ENCODE measurements at places on chromosomes 1 and 21.
A peak's percentile ranks its signal among the peaks of the same experiment; 100 is the strongest.

DNA sequence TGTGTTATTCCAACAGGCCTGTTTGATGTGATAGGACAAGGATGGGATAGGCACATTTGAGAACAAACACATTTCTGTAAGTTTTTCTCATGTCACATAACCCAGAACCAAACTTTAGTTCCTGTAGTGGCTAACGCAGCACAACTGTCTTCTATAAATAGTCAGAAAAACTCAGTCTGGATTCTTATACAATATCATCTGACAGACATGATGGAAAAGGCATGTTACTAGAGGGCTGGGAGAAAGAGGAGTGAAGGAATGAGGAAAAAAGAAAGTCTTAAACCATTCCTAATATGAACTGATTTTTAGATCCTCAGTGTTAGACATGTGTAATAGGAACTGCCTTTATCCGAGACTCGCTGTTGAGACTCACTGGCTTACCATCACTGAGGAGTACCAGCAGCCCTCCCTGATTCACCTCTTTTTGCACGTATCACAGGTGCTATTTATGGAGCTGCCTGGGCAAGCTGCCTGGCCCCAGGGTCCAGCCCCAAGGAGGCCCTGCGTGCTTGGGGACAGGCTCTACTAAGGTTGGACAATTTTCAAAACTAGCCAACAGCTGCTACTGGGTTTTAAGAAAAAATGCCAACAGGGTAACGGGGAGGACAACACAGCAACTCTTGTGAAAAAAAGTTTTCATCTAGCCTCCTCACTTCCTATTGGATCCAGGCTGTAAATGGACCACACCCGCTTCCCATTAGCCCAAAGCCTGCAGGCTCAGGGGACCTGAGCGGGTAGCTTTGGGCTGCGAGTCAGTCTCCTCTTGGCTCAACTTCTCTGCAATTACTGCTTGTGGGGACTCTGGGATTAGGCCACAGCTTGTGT lies 30.7 kb upstream of the SERBP1 start:
- DNase-seq, result peak; percentile 60

GRCh38 chr1:201022820-201023516 lies 546 bp downstream of the KIF21B start:
- no peak for DNase-seq

- no peak for DNase-seq
These were observed 32.6 kb downstream of the OPTC start for GRCh38 chr1:203526572-203526971.

DNA sequence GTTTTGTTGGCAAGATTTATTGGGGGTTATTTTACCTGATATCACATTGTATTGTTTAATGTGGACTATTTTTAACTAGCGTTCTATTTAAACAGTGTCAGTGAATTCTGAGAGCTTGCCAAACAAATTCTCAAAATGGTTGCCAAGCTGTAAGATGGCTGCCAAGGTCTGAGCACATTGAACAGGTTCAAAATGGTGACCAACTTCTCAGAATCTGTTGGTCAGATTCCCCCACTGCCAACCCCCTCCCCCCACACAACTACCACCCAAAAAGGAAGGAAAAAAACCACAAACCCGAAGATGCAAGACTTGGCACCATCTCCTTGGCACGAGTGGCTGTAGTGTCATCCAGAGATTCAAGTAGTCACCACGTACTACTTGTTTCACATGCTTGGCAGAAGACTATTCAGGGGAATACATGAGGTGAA lies 159.1 kb downstream of the NFIA start:
- no peak for DNase-seq

GRCh38 chr1:179298952-179299351 lies 5.4 kb downstream of the SOAT1 start:
- no peak for DNase-seq

- DNase-seq, result no peak
These were observed 20.9 kb downstream of the TMED5 start for GRCh38 chr1:93159337-93159736.

GRCh38 chr1:236685917-236686814 lies at the start of gene ACTN2:
Gene ACTN2 (plus strand): TSS chr1:236686499. CDS start chr1:236686674, 175 bp downstream.
- DNase-seq, result no peak

GRCh38 chr1:67741121-67741520 lies 56.1 kb downstream of the GADD45A start:
- DNase-seq, result no peak

GRCh38 chr1:16014509-16015482 lies 3.0 kb downstream of the HSPB7 start:
- no peak for DNase-seq

DNA sequence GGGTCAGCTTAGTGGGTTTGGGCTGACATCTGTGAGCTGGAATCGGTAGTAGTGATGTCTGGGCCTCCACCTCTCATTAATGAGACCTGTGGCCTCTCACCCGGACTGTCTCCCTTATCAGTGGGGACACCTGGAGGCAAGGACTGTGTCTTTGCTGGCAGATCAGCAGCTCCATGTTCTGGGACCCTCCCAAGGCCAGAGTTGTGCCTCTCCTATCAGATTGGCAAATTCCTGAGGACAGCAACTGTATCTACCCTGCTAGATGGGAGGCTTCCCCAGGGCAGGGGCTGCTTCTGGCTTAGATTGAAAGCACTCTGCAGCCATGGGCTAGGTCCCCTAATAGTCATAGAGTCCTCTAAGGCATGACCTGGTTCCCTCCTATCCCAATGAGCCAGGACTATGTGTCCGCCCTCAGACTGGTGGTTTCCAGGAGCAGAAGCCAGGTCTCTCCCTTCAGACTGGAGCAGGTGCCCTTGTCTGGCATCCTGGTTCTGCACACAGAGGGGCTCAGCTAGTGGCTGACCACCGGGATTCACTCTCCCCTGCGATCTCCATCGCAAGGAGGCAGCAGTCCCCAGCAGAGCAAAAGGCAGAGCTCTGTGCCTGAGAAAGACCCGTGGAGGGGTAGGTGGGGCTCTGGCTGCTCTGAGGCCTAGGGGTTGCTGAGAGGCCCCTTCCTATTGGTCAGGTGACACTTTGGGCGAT lies 5.8 kb downstream of the DRAXIN start:
- DNase-seq, result no peak

All from H4 (cell line).